GM06990 (cell line): ENCODE measurements at places on chromosomes 16 and 17.

GRCh38 chr17:13426991-13427390 lies 174.7 kb downstream of the HS3ST3A1 start:
- DNase-seq, result no peak

DNA sequence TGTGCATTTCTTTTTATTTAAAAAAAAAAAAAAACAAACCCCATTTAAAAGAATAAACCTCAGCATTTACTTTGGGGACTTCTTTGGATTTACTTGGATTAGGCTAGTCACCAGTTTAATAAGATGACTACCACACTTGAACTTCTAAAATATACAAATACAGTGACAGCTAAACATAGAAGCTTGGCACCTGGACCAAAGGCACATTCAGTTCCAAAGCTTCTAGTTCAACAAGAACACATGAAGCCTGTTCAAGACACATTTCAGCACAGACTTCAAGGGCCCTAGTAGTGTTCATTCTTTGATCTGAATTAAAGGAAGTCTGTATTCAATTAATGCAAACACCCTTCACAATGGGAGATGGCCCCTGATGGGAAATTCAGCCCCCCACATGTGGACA lies 11.6 kb upstream of the ROGDI start:
- no peak for DNase-seq

DNA sequence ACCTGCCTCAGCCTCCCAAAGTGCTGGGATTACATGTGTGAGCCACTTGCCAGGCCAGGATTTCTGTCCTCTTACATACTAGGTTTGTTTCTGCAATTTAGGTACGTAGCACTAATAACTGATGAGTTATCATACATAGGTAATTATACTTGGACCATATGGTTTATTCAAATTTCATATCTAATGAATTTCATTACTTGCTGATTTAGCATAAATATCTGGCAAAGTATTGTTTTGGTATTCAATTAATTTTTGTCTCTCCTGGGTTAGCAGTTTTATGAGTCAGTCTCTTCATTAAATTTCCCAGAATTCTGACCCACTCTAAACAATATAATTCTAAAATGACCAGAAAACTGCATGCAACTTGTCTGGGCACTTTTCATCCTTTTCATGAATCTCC lies 2146.5 kb downstream of the TP53TG3F start:
- no peak for DNase-seq

- DNase-seq, result no peak
These were observed 105.2 kb downstream of the RPTOR start for GRCh38 chr17:80649672-80650330.

- no peak for DNase-seq
These were observed 20.2 kb upstream of the ENGASE start for GRCh38 chr17:79054200-79054960.

- DNase-seq, result no peak
These were observed 198.1 kb downstream of the ENGASE start for GRCh38 chr17:79272666-79273219.

DNA sequence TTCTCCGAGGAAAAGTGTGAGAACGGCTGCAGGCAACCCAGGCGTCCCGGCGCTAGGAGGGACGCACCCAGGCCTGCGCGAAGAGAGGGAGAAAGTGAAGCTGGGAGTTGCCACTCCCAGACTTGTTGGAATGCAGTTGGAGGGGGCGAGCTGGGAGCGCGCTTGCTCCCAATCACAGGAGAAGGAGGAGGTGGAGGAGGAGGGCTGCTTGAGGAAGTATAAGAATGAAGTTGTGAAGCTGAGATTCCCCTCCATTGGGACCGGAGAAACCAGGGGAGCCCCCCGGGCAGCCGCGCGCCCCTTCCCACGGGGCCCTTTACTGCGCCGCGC lies at the start of gene ERBB2:
ERBB2 (plus strand) TSS at position 247 of the 330 bp plus-strand sequence. CDS start 175 bp downstream, outside the sequence.
- DNase-seq, result no peak

DNA sequence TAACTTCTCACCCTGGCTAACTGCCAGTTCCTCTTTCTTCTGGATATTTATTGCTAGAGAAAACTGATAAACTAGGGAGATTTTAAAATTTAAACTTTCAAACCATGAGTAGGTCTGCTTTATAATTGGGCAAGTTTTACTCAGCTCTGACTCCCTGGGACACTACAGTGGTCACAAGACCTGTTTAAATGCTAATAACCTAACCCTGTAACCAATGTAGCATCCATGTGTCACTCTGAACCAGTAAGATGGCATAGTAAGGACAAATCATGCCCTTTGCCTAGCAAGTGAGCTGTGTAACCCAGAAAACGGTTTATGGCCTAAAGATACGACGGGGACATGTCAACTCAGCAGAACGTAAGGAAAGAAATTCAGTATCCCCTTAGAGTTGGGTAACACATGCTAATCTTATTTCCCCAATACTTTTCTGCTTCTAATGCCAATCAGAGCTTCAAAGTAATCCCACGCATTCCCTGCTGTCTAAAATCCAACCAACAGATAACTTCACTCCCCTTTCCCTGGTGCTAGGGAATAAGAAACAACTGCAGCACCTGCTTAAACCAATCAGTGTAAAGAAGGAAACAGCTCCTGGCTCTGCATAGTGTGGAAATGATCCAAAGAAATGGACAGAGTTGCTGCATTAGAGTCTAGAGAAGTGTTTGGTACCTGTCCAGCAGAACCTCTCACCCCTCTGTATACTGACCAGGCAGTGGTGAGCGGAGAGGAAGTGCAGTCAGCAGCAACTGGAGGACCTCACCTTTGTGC lies 85.7 kb downstream of the NCOR1 start:
- no peak for DNase-seq

DNA sequence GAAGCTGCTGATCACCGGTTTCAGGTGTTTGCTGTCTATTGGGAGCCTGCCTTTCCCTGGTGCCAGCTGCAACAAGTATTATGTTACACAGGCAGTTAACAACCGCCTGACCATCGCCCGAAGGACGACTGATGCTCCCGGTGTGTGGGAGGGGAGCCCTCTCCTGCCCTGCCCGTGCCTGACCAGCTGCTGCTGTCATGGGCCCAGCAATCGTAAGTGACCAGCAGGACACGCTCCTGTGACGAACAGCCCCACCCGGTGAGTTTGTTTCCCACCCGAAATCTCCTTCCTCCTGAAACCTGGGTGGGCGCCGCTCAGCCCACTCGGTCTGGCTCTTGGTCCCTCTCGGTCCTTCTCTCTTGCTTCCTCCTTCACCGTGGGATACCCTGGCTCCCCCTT lies 17.9 kb upstream of the UBE2I start:
- no peak for DNase-seq

GRCh38 chr16:4420505-4421105 lies 4.2 kb upstream of the CORO7 start:
- no peak for DNase-seq

- DNase-seq, result no peak
These were observed 90.2 kb downstream of the SYCE1L start for GRCh38 chr16:77289331-77289809.

- DNase-seq, result no peak
These were observed 44.9 kb upstream of the ERN1 start for GRCh38 chr17:64174686-64175456.

GRCh38 chr16:9177861-9178260 lies 86.4 kb downstream of the HAPSTR1 start:
- DNase-seq, result no peak

DNA sequence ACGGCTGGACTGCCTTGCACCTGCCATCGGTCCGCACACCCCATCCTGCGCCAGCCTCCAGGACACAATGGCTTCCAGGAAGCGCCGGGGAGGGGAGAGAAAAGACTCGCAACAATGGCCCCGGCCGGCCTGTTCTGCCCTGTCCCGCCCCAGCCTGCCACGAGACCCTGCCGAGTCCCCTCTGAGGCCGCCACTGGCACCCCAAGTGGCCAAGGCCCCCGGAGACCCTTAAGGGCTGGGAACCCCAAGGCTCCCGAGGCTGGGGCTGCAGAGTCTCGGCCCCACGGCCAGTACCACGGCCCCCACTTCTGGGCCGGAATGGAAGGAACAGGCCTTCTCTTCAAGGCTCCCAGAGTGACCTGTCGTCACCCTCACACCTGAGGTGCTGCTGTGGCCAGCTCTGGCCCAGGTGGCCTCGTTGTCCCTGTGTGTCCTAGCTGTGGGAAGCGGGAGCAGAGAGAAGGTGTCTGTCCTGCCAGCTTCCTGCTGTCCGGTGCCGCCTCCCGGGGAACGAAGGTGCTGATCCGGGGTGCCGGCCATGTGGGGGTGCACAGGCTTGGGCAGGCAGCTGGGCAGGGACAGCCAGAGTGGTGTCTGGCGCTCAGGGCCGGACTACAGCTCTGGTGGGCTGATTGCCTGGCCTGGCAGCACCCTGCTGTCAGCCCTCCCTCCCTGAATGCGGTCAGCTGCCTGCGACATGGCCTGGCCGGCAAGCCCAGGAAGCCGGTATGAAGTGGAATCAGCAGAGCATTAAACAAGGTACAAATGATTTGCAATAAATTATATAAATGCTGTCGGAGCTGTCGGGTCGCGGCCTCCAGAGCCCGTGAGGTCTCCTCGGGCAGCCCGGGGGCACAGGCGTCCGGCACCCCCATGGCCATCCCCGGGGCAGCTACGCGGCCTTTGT lies 8.2 kb upstream of the CACNA1H start:
- DNase-seq, result no peak

DNA sequence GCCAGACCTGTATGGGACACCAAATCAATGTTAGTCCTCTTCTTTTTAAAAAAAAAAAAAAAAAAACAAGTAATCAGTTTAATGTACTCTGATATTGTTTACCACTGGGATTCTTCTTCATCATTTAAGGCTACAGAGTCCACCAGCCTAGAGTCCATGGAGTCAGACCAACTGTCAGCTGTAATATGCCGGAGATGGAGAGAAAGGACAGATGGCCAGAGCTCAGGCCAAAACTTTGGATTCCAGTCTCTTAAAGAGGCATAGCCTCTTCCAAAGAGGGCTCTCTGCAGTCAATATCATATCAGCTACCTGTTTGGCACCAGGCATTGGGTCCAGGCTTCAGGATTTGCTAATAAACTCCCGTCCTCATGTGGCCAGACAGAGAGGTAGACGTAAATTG lies 469.6 kb upstream of the HSBP1 start:
- no peak for DNase-seq

DNA sequence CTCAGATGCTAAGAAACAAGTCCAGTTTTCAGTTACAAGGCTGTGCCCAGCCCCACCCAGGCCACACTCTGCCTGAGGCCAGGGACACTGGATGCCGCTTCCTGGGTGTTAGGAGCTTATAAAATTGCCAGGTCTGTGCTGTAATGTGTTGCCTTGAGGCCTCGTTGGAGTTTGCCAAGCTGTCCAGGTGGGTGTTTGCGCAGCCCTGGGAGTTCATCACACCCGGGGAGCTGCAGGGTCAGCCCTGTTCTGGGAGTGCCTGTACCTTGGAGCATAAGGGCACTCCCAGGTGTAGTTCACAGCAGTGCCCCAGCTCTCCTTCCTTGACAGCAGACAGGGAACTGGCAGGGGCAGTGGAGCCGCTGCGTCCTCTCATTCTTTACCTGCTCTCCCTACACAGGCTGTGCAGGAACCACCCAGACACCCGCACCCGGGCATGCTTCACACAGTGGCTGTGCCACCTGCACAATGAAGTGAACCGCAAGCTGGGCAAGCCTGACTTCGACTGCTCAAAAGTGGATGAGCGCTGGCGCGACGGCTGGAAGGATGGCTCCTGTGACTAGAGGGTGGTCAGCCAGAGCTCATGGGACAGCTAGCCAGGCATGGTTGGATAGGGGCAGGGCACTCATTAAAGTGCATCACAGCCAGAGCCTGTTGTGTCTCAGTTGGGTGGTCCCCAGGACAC lies 1.6 kb downstream of the GFER start:
- no peak for DNase-seq

- no peak for DNase-seq
These were observed 55.5 kb downstream of the HS3ST4 start for GRCh38 chr16:25747160-25747758.

DNA sequence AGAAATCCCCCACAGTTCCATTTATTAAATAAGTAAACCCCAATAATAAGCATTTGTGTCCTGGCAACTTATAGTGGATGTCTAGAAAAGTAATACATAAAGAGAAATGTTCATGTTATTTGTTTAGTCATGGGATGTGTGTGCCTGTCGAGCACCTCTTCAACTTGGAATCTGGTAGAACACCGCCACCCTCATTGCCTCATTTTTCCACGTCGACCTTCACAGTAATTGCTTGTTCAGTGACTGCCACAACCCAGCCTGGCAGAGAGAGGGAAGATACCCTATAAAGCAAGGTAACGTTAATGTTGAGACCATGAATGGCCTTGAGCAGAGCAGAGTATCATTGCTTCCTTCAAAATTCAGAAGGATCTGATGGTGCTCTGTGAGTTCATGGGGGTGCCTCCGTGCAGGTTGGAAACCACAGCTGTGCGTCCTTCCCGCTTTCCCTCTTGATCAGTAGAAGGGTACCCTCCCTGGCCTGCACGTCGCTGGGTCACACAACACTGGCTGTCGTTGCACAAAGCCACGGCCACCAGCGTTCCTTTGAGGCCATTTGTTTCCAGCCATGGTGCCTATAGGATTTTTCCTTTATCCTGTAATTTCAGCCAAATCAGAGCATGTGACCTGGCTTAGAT lies 3.7 kb upstream of the DNASE1 start:
- no peak for DNase-seq

- no peak for DNase-seq
These were observed 61.3 kb upstream of the FAM20A start for GRCh38 chr17:68662479-68662878.

DNA sequence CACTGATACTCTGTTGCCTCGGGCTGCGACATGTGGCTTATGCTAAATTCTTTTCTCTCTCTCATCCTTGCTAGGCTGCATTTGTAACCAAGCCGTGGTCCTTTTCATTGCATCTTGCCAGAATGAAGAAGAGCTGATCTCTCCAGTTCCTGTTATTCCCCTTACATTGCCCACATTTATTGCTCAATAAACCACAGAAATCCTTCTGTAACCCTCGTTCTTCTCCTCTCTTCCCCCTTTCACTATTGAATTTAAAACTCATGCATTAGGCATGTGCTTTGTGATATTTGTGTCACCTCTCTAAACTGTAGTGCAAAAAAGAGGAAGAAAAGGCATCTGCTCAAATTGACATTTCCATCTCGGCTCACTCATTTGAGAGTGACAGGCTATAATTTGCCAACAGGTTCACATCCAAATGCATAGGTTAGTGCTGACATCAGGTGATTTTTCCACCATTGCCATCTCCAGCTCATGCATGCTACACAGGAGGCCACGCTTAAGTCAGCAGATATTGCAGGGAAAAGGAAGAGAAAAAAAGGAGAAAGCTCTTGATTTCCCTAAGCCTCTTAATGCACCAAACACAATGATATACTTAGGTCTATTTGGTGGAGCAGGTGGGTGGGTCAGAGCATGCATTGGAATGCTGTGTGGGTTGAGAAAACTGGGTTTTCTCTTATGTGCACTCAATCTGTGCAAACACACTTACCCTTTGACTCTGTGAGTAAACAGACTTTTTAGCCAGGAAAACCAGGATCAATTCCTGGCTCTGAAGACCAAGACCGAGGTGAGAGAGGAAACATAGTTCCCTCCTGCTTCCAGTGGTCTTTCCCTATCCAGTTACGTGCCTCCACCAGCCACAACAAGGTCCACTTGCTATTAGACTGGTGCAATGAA lies 642.7 kb downstream of the HS3ST4 start:
- DNase-seq, result no peak

GRCh38 chr17:55062921-55063320 lies 94.4 kb downstream of the STXBP4 start:
- no peak for DNase-seq

GRCh38 chr17:39167476-39167875 lies 1.5 kb upstream of the ARL5C start:
- no peak for DNase-seq
